ENCODE measurements at places on chromosomes 6 and 20.

- no peak for DNase-seq
Measured at GRCh38 chr6:129617986-129618385, 92.0 kb downstream of the ARHGAP18 start.

- DNase-seq, result peak; percentile 27
Measured at GRCh38 chr20:2799688-2800520, 523 bp downstream of the CPXM1 start.

- DNase-seq, result no peak
Measured at GRCh38 chr6:72704979-72705378, 83.1 kb downstream of the KCNQ5 start.

- no peak for DNase-seq
Measured at GRCh38 chr6:37303091-37303660, 45.2 kb upstream of the TMEM217 start.

DNA sequence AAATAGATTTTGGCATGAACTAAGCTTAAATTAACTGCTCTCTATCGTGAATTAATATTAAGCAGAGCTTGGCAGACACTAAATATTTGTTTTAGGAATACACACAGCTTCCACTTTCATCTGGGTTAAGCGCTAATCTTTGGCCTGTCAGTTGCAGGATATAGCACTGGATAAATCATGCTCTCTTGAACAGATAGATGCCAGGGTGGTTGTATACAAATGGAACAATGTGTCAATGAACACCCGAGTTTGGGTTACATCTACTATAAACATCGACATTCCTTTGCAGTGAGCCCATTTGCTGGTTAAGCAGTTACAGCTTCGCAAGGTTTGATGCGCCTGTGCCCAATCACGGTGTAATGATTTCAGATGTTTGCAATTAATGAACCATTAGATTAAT, 338.2 kb upstream of the ZFP64 start:
- no peak for DNase-seq

DNA sequence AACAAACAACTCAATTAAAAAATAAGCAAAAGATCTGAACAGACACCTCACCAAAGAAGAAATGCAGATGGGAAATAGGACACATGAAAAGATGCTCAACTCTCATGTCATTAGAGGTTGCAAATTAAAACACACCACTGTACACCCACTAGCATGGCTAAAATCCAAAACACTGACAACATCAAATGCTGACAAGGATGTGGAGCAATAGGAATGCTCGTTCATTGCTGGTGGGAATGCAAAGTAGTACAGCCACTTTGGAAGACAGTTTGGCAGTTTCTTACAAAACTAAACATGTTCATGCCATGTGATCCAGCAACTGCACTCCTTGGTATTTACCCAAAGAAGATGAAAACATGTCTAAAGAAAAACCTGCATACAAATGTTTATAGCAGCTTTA, 47.2 kb downstream of the CDK19 start:
- no peak for DNase-seq

DNA sequence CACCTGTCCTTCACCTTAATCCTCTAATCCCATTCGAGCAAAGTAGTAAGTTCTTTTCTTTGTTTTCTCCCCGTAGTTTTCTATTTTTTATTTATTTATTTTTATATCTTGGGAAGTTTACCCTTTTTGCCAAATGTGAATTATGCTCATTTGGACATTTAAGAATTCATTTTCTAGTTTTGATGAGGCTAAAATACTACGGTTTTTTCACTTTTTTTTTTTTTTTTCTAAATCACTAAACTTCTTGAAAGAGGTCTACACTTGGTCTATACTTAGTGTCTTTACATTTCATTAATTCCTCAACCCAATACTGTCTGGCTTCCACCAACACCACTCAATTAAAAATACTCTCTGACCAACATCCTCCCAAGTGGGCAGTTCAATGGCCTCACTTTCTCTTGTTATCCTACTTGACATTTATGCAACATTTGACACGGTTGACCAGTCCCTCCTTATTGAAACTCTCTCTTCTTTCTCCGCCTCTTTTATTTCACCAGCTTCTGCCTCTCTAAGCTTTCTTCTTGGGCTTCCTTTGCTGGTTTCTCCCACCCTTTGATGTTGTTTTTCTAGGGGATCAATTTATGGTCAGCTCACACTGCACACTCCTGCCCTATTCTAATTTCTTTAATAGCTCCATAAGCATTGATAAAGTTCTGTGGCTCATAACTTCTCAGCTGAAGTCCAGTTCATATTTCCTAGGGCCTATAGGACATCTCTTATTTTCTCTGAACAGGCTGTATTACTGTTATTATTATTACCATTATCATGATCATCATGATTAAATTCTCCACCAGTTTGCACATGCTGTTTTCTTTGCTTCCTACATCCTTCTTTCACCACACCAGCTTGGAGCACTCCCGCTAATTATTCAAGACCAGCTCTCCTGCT, 72.6 kb upstream of the CITED2 start:
- DNase-seq, result no peak

GRCh38 chr6:30875244-30876038, 8.9 kb upstream of the DDR1 start:
- no peak for DNase-seq

- no peak for DNase-seq
Measured at GRCh38 chr6:109002051-109002697, 92.5 kb downstream of the SESN1 start.

GRCh38 chr6:15386756-15387112, 140.9 kb downstream of the JARID2 start:
- no peak for DNase-seq

- no peak for DNase-seq
Measured at GRCh38 chr20:43957392-43957791, 42.7 kb downstream of the TOX2 start.

DNA sequence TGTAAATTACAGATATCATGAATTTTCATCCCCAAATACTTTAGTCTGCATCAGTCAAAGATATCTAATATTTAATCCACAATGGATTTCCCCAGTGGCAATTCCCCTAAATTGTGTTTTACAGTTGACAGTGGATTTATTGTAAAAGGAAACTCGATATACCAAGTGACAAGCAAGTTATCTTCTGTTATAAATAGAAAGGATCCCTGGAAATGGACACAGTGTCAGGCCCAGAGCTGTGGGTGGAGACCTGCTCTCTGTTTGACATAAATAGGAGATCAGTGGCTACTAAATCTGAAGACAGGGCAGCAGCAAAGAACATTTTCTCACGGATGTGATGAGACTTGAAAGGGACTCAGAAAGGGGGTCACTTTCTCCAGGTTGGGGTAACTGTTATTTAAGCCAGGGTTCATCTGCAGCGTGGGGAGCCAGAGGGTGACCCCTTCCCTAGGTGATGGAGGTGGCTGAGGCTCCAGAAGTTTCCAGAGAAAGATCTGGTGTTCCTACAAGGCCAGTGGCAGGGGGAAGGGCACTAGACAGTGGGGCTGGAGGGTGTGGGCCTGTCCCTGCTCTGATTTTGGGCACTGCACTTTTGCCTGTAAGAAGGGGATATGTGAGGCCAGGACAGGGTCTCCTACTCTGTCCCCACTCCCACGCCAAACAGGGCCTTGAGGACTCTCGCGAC, 12.3 kb upstream of the FAM110A start:
- no peak for DNase-seq

DNA sequence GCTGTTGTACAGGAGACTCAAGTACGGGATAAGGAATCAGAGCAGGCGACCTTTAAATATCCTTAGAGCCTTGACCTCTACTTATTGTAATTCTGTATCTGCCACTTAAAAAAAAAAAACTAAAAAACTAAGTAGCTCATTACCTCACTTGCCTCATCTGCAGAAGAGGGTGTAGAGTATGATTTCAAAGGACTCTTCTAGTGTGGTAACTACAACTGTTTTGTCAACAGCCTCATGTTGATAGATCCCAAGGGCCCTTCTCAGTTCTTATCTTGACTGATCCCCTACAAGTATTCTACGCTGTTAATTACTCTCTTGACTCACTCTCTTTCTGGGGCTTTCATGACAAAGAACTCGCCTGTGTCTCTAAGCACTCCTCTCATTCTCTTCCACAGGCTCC, 16.7 kb upstream of the PDYN start:
- DNase-seq, result no peak

DNA sequence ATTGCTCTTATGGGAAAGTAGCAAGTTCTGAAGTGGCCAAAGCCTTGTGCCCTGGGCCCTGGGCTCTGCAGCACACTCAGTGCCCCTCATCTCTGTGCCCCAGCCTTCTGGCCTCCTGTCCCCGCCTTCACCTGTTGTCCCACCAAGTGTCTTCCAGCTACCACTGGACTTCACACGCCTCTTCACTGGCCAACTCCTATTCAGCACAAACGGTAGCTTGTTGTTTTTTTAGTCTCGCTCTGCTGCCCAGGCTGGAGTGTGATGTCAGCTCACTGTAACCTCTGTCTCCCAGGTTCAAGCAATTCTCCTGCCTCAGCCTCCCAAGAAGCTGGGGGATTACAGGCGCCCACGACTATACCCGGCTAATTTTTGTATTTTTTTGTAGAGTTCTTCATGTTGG, 4.8 kb downstream of the CCHCR1 start:
- no peak for DNase-seq

DNA sequence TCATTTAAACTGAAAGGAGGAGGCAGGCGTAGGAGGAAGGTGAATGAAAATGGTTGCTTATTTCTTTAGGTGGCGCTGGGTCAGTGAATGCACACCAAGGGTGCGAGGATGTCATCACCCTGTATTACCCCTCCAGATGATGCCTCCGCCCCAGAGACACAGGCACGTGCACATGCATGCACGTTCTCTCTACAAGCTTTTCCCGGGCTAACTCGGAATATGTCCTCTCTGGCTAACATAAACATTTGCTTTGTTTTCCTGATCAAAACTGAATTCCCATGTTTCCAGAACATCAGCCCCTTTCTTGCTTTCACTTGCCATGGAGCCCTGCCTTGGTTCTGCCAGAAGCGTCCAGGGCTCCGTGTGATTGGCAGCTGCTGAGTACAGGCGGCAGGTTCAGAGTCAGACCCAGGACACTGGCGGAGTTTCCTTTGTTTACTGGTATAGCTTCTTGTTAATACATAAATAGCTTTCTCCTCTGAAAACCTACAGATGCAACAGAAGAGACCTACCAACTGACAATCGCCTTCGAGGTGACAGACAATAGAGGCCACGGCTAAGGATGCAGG, 131.2 kb upstream of the RPS6KA2 start:
- no peak for DNase-seq

GRCh38 chr6:42790549-42791181, 8.8 kb downstream of the BICRAL start:
- DNase-seq, result no peak

DNA sequence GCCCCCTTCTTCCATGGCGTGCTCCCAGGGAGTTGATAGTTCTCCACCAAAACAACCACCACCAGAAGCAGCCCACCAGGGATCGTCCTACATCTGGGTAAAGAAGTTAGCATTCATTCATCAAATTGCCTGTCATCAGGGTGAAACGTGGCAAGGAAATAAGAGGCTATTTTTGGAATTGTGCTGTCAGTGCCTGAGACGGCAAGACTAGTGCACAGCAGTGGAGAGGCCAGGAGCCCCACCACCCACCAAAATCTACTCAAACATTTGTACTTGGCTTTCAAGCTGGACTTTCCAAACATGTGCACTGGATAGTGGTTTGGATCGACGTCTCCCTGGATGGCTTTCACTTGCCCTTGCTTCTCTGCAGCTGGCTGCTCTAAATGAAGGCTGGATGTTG, 44.8 kb downstream of the TXNDC5 start:
- DNase-seq, result no peak

DNA sequence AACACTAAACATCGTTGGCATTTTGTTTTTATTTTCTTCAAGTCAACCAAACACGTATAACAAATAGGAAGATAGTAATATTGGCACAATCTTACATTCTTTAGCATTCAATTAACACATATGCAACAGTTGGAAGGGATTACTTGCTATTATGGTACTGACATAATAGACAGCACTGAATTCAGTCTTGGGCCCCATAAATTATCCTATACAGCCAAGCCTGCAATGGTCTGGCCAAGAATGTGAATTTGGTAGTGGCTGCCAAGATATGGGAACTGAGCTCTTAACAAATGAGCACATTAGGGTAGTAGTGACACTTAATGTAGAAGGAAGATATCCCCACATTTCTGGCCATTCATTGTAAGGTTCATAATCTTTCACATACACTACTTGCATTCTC, 44.8 kb upstream of the ARHGAP18 start:
- DNase-seq, result no peak

DNA sequence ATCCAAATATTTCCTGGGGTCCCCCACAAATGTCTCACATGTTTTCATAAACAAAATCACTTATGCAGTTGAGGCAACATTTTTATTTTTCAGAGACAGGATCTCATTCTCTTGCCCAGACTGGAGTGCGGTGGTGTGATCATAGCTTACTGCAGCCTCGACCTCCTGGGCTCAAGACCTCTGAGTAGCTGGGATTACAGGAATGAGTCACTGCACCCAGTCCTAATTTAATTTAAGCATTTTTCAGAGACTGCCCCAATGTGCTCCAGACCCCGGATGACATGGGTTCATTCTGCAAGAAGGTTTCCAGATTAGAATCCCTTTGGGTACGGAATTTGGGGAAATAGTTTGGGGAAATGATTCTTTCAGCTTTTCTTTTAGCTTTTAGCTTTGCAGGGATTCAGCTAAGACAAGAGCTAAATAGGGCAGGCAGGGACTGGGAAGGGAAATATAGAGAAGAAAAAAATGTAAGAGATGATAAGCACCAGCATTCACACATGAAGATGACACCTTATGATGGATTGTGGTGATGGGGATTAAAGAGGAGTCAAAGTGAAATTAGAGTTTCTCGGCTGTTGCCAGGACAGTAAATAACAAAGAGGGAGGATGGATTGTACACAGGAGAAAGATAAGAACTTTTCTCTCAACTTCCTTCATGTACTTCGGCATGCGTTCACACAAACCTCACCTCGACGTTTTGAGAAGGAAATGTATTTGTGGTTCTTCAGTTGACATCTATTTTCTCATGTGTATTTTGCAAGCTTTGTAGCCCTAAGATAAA, 169.4 kb upstream of the TAB2 start:
- no peak for DNase-seq

DNA sequence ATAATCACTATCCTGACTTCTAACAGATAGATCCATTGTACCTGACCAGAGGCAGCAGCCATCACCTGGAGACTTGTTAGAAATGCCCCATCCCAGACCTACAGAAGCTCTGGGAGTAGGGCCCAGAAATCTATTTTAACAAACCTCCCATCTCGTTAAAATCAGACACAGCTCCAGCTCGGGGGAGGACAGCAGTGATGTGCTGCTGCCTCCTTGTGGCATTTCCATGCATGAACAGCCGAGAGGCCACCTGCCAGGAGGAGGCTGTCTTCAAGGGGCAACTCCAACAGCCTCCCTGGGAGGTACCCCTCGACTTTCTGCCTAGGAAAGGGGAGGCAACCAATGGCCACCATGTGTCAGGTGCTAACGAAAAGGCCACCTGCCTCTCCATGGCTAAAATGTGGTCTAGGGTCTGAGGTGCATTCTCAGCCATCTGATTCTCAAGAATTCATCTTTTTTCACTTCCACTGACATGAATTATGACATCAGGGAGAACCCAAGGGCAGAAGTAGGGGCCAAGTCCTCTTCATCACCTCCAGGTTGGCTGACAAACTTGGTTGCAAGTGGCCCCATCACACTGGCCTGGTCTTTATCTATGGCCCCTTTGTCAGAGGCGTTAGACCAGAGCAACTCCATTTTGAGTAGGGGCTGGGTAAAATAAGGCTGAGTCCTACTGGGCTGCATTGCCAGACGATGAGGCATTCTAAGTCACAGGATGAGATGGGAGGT, 12.2 kb upstream of the KCNK15 start:
- peak; percentile 60 for DNase-seq

- DNase-seq, result no peak
Measured at GRCh38 chr6:39303425-39304153, 10.6 kb downstream of the KCNK17 start.

Data from suppressor macrophage (primary cell).